ENCODE measurements at places on chromosomes 6 and 20. TPM values are rescaled to one million over a fixed set of nuclear protein-coding genes. Genes with fewer than 3 reads are reported as not detected.
A peak's percentile ranks its signal among the peaks of the same experiment; 100 is the strongest.

The WFDC5 gene
- not detected for total RNA-seq

The CDH22 gene
- total RNA-seq, result not detected

The ACTL10 gene
- 3.9 TPM for total RNA-seq

The FRK gene
- total RNA-seq, result 0.78 TPM

The PRSS16 gene
- total RNA-seq, result not detected

The PDE7B gene
- 22.5 TPM for total RNA-seq

The TRIM10 gene
- not detected for total RNA-seq

The HCK gene
- 12.6 TPM for total RNA-seq

The NUP153 gene
- 33.5 TPM for total RNA-seq

DNA sequence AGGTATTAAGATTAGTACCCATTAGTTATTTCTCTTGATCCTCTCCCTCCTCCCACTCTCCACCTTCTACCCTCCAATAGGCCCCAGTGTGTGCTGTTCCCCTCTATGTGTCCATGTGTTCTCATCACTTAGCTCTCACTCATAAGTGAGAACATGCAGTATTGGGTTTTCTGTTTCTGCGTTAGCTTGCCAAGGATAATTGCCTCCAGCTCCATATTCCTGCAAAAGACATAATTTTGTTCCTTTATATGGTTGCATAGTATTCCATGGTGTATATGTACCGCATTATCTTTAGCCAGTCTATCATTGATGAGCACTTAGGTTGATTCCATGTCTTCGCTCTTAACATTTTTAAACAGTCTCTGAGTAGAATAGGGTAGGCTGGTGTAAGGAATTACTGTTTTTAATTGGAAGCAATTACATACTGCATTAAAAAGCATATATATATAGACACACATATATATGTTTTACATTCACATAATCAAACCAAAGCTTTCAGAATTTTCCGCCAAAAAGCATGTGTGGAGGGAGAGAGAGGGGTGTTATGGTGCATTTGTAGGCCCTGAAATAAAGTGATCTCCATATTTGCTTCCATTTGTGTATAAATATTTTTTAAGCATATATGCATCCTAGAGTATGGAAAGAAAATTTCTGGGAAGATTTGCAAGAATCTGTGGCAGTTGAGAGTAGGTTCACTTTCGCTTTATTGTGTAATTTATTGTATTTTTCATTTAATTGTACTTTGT lies 709 bp upstream of the ANKEF1 start:
- no peak overlapping the region for H3K4me3 ChIP-seq
- no peaks in the 10 kb centered on the region for H3K27me3 ChIP-seq
- no peaks in the 10 kb centered on the region for H3K4me1 ChIP-seq
- DNase-seq, result no peak
- H3K27ac ChIP-seq, result no peak overlapping the region

GRCh38 chr6:157326979-157327378 lies 3.7 kb upstream of the TMEM242 start:
- no peak overlapping the region for H3K4me3 ChIP-seq
- no peak for DNase-seq
- no peaks in the 10 kb centered on the region for H3K36me3 ChIP-seq
- H3K27me3 ChIP-seq, result no peaks in the 10 kb centered on the region
- no peak overlapping the region for H3K27ac ChIP-seq
- peaks cover 8% of the 10 kb centered on the region for H3K4me1 ChIP-seq

GRCh38 chr6:128659276-128659675 lies 138.9 kb upstream of the PTPRK start:
- H3K4me3 ChIP-seq, result no peak overlapping the region
- no peaks in the 10 kb centered on the region for H3K4me1 ChIP-seq
- DNase-seq, result no peak
- H3K36me3 ChIP-seq, result no peaks in the 10 kb centered on the region
- no peak overlapping the region for H3K27ac ChIP-seq

DNA sequence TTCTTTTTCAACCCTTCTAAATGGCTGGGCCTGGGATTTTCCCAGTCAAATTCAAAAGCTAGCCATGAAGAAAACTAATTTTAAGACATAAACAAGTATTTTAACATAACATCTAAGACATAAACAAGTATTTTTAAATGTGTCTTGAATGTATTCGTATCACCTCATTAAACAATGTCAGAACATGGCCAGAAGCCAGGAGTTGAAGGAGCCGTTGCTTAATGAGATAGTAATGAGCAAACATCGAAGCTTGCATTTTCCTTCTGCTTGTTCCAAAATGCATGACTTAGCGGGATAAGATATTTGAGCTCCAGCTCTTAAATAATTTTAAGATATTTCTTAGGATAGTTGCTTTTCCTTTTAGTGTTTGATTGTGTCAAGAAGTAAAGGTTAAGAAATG lies 4.2 kb upstream of the RNF182 start:
- H3K27me3 ChIP-seq, result no peaks in the 10 kb centered on the region
- H3K27ac ChIP-seq, result no peak overlapping the region
- no peak overlapping the region for H3K4me3 ChIP-seq

DNA sequence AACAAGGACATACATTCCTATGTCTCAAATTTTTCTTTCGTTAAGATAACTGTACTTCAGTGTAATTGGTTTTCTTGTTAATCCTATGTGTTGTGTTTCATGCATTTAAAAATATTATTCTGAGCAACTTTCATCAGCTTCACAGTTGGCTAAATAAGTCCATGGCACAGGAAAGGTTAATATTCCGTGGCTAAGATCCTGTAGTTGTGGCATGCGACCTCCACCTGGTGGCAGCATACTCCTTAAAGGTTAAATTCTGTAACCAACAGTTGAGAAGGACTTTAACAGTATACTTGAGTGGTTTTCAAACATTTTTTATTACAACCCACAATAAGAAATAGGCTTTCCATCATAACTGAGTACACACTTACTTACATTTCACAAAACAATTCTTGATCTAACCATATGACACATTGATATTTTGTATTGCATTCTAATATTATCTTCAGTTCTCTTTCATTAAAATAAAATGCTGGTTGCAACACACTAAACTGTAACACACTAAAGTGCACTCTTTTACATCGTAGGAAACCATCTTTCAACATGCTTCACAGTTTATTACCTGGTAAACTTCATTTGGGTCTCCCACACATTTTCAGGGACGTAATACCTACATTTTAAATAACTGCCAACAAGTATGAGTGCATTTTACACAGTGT lies 118.3 kb downstream of the SLX4IP start:
- H3K27me3 ChIP-seq, result no peaks in the 10 kb centered on the region
- peak; percentile 82 for DNase-seq
- no peak overlapping the region for H3K4me3 ChIP-seq
- H3K27ac ChIP-seq, result no peak overlapping the region

DNA sequence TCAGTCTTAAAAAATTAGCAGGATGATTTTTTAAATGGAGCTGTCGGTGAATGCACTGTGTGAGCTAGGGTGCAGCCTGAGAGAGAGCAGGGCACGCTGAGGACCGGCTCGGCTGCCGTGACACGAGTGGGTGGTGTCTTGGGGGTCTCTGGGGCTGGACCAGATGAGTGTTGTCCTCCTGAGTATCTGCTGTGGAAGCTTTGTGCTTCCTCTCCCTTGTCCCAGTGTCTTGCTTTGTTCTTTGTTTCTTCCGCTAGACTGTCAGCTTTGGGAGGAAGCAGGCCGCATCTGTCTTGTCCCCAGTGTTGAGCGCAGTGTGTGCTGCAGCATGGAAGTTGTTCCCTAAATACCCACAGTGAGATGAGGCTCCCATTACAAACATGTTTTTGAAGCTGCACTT lies 89.4 kb downstream of the RTN4IP1 start:
- no peaks in the 10 kb centered on the region for H3K36me3 ChIP-seq
- no peak for DNase-seq
- H3K27ac ChIP-seq, result no peak overlapping the region
- no peaks in the 10 kb centered on the region for H3K27me3 ChIP-seq
- no peak overlapping the region for H3K4me3 ChIP-seq

DNA sequence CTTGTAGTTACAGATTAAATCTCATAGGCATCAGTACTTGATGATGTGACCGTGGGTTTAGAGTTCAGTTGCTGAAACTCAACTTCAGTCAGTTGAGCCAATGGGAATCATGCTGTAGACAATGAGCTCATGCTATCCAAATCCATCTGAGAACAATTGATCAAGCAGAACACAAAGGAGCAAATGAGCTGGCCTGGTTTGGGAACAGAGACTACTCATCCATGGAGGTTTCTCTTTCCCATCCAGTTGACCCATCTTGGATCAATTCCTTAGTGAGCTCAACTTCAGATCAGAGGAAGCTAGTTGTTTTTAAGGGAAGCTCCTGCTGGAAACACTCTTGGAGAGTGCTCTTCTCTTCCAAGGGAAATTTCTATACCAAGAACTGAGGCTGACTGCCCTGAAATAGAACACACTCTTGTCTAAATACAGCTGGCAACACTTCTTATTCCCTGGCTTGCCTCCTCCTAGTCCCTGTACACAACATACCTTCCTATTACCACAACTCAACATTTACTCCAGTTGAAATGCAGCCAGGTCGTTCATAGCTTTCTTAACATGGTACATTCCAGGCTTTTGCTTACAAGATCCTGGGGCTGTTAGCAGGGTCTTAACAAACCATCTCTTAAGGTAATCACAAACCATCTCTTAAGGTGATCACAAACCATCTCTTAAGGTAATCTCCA lies 203.9 kb upstream of the PRDM1 start:
- H3K27me3 ChIP-seq, result no peaks in the 10 kb centered on the region
- DNase-seq, result no peak
- no peak overlapping the region for H3K27ac ChIP-seq

DNA sequence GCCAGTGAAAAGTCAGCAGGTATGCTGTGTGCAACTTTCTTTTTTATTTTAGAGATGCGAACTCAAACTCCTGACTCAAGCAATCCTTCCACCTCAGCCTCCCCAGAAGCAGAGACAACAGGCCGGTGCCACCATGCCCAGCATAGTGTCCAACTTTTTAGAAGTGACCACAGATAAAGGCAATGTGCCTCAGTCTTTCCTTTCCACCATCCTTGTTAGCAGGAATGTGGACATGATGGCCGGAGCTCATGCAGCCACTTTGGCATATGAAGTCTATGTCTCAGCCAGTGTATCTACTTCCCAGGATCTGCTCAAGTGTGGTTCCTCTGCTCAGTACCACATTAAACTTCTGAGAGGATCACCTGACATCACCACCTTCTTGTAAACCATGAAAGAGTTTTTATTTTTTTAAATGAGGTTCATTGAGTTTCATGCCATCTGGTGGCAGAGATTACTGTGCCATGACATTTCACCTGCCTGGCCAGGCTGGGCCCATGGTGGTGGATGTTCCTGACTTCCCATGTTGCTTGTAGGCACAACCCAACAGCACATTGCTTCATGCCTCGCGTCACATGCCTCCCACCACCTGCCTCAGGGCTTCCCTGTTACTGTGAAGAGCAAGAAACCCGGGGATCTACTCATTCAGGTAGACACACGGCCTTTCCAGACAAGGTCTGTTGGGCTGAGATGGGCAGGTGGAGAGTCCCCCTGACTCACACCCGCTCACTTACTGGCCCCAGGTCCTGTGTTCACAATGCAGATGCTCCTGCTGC lies 216.5 kb downstream of the LY86 start:
- no peaks in the 10 kb centered on the region for H3K36me3 ChIP-seq
- peaks cover 10% of the 10 kb centered on the region for H3K4me1 ChIP-seq
- no peaks in the 10 kb centered on the region for H3K27me3 ChIP-seq
- no peak overlapping the region for H3K4me3 ChIP-seq
- H3K27ac ChIP-seq, result no peak overlapping the region
- no peak for DNase-seq

DNA sequence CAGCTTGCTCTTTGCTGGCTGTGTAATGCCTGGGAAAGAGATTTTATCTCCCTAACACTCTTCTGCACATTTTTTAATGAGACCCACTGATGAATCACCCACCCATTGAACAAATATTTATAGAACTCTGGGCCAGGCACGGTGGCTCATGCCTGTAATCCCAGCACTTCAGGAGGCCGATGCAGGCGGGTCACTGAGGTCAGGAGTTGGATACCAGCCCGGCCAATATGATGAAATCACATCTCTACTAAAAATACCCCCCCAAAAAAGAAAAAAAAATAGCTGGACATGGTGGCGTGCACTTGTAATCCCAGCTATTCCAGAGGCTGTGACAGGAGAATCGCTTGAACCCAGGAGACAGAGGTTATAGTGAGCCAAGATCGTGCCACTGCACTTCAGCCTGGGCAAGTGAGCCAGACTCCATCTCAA lies 82.1 kb upstream of the SIRPA start:
- peaks cover 47% of the 10 kb centered on the region for H3K4me1 ChIP-seq
- peak overlapping the region; percentile 78 for H3K27ac ChIP-seq
- DNase-seq, result peak; percentile 79
- H3K4me3 ChIP-seq, result no peak overlapping the region

- H3K27me3 ChIP-seq, result no peaks in the 10 kb centered on the region
- no peaks in the 10 kb centered on the region for H3K36me3 ChIP-seq
- H3K4me3 ChIP-seq, result no peak overlapping the region
- H3K27ac ChIP-seq, result no peak overlapping the region
Observed at GRCh38 chr6:12371151-12371550, 81.0 kb downstream of the EDN1 start.

GRCh38 chr20:40254023-40254772 lies 434.8 kb downstream of the MAFB start:
- no peaks in the 10 kb centered on the region for H3K27me3 ChIP-seq
- no peaks in the 10 kb centered on the region for H3K4me1 ChIP-seq
- H3K4me3 ChIP-seq, result no peak overlapping the region
- no peak for DNase-seq
- no peak overlapping the region for H3K27ac ChIP-seq

DNA sequence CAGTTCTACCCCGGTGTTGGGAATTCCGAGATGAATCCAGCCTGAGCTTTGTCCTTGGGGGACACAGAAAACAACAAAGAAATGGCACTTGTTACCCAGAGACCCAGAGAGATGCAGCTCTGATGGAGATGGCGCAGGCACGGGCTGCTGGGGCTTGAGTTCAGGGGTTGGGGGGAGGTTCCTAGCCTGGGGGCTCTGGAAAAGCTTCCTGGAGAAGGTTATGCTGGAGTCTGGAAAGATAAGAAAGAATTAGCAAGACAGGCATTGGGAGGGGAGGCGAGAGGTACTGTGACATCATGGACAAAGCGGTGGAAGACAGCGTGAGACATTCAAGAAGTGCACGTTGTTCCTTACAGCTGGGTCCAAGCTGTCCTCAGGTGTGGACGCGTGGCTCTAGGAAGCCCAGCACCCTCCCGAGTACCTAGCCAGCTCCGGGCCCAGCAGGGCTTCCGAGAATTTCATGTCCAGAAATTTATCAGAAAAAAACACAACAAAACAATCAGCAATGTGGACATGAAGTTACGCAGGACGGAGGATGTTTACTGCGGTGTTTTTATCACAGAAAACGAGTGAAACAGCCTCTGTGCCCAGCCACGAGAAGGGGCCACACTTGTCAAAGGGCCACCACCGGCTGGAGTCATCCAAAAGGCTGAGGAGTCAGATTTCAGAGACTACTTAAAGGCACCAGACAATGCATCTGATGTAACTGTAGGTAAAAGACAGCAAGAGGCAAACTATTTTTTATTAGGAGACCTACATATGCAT lies 39.5 kb downstream of the C20orf203 start:
- no peak for DNase-seq
- no peak overlapping the region for H3K27ac ChIP-seq
- no peaks in the 10 kb centered on the region for H3K27me3 ChIP-seq
- no peaks in the 10 kb centered on the region for H3K4me1 ChIP-seq
- H3K4me3 ChIP-seq, result no peak overlapping the region

- no peak for DNase-seq
- peak overlapping the region; percentile 27 for H3K27ac ChIP-seq
- H3K4me3 ChIP-seq, result no peak overlapping the region
- peaks cover 22% of the 10 kb centered on the region for H3K36me3 ChIP-seq
Observed at GRCh38 chr20:46375771-46376170, 30.6 kb downstream of the ELMO2 start.

GRCh38 chr6:44188819-44189218 lies 27.9 kb upstream of the MYMX start:
- no peak overlapping the region for H3K27ac ChIP-seq
- H3K4me3 ChIP-seq, result no peak overlapping the region

All from tibial nerve (tissue), 4 donors.